ENCODE measurements at places on chromosomes 1 and 21.
A peak's percentile ranks its signal among the peaks of the same experiment; 100 is the strongest.

DNA sequence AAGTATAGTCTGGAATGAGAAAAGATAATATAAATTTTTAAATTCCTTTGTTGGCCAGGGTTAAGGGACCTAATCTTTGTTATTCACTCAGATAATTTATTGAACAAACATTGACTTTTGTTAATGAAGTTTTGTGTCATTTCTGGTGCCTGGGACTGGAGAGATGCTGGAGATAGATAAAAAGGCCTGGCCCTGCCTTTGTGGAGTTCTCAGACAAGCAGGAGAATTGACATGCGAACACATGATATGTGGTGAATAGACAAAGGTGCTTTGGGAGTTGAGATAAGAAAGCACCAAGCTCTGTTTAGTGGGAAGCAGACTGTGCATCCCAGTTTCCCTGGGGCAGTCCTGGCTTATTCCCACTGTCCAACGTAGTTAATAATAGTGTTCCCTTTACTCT lies 8.5 kb downstream of the C1orf21 start:
- DNase-seq = no peak

DNA sequence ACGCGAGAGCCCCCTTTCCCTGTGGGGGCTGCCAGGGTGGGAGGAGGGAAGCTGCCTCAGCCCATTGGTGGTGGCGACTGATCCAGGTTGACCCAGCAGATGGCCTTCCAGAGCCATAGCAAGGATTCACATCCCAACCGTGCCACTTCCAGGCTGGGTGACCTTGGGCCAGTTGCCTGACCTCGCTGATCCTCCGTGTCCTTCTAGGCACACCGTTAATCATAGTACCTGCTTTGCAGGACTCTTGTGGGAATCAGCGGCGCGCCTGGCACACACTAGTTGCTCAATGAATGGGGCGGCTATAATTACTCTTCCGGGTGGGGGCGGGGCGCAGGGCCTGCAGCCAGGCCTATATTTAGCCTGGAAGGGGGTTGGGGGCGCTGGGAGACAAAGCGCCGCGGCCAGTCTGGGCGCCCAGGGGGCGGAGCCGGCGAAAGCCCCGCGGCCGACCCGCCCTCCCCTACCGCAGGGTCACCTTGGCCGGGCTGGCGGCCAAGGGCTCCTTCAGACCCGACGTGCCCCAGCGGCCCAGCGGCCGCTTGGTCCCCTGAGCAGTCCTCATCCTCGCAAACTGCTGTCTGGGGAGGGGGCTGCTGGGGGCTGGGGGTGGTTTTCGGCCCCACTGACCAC lies 5.1 kb downstream of the HSPB7 start:
- DNase-seq = peak; percentile 62

DNA sequence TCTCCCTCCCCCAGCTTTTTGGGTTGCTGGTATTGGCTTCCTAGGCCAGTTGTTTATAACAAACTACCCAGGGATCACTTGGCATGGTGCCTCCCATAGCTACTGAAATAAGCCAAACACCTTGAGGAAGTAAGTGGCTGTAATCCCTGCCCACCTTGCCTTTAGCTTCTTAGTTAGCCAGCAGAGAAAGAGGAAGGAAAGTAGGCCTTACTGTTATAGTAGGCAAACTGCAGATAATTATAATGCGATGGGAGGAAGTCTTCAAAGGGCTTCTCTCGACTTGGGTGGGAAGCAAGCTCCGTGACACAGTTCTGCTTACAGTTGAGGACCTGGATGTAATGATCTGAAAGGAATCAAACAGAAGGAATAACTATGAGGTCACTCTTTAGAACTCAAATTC lies 8.2 kb downstream of the P3H1 start:
- DNase-seq = no peak

DNA sequence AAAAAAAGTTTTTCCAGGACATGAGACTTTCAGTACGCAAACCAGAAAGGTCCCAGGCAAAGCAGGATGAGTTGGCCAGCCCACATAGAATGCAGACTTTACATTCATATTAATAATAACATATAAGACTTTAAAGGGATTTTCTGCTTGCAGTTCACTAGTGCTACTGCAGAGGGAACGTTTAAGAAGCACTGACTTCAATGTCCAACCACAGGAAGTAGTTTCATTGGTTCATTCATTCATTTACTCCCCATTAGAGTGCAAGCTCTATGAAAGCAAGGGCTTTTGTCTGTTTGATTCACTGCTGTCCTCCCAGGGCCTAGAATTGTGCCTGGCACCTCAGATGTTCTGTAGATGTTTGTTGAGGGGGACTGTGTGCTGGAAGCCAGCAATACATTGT lies 11.8 kb upstream of the SERINC2 start:
- no peak for DNase-seq

- peak; percentile 59 for DNase-seq
Observed at GRCh38 chr1:45205910-45206721, at the start of gene ZSWIM5. TSS of gene ZSWIM5 (minus strand) at chr1:45206605. CDS start at chr1:45206350, 255 bp downstream.

DNA sequence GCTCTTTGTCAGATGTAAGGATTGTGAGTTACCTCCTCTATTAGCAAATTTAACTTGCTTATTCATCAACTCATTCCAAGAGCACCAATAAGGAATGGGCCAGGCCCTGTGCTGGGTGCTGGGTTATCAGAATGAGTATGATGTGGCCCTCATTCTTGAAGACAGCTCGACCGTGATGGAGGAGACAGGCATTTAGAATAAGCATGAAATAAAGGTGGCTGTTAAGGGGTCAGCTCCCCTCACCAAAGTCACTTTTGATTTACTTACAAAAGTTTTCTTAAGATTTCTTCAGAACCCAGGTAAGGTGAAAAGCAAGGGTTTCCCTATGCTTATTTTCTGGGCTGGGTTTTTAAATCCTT lies 15.3 kb upstream of the PADI1 start:
- peak; percentile 1 for DNase-seq

DNA sequence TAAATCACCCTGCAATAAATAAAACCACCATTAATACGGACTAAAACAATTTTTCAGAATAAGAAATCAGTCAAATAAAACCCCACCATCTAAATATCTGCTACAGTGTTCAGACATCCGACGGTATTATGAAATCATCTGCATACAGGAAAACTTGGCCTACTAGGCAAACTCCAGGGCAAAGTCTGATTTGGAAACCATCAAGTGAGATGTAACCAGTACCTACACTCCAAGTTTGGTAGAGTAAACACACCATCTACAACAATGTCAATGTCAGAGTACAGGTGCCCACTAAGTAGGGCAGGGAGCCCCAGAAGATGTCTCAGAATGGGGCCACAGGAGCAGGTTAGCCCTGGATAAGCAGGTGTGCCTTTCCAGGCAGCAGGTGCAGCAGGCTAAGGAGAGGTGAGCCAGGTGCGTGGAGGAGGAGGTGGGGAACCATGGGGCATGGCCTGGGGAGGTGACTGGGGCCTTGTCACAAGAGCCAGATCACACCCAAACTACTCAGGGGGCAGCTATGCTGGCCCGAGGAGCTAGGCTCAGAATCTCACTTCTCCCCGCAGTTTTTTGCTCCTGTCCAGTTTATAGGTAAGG lies 59.6 kb downstream of the CAPZB start:
- no peak for DNase-seq

DNA sequence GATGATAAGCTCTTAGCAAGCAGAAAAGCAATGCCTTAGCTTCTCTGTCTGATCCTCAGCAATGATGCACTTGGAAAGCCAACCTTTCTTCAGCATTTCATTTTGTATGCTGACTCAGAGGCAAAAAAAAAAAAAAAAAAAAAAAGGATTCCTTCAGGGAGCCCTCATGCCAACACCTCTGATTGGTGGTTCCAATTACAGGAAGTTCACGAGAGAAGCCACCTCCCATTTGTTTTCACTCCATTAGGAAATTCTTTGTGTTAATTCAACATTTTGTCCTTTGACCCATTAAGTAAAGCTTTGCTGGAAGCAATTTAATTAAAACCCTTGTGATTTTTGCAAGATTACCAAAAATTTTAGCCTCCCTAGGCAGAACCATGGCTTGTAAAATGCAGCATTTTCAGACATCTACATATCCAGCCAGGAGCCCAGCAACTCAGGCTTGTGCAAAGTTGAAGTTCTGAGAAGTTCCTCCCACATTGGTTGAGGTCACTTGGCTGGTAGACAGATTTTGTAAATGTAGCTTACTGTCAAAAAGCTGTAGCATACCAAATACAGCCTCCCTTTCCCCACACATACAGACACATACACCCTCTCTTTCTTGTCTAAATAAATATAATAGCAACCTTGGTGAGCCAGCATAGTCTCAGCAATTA lies 27.1 kb upstream of the VTCN1 start:
- DNase-seq = no peak

- DNase-seq = no peak
Observed at GRCh38 chr1:5597171-5597850, 394.9 kb downstream of the NPHP4 start.

GRCh38 chr1:115284209-115284608 lies 53.8 kb downstream of the NGF start:
- DNase-seq = no peak

DNA sequence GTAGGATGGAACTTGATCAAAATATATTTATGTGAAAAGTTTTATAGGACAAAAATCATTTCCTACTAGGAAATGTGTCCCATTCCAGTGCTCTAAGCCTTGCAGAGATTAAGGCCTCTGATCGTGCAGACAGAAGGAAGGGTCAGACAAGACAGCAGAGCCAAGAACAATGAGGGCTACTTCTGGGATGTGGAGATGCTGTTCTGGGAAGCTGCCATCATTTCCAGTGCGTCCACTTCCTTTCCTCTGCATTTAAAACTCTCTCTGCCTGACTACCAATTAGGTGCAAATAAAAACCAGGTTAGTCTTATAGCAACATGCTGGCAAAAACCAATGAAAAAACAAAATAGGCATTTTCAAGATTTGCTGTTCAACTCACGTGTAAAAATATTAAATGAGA lies 36.1 kb downstream of the BEND5 start:
- DNase-seq = no peak

DNA sequence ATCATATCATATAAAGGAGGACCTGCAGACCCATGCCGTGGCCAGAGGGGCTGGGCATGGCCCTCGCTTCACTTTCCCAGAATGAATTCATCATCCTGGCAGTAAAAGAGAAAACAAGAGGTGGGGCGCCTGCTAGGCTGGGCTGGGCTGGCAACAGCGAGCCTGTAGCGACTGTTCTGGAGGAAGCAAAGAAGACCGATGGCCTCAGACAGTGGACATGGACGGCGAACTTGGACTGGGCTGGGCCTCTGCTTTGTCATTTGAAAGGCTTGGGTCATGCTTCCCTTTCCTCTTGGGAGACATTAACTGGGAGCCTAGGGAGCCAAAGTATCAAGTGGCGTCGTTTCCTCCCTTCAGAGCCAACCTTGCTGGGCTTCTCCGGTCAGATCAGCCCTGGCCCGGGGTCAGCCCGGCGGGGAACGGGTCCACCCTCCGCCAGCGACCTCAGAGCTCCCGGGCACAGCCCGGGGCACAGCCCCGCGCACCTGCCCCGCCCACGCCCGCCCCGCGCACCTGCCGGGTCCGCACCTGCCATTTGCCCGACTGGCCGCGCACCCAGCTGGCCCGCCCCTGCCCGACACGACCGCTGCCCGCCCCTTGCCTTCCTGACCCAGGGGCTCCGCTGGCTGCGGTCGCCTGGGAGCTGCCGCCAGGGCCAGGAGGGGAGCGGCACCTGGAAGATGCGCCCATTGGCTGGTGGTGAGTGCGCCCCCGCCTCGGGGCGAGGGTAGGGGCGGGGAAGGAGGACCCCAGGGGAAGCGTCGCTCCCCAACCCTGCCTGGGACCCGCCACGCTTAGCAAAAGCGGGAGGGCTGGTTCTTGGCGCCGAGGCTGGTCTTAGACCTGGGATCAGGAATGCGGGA lies at the start of gene FAM3B:
FAM3B (plus strand) TSS at position 602 of the 863 bp plus-strand sequence; CDS start at position 681, 79 bp downstream.
- no peak for DNase-seq

DNA sequence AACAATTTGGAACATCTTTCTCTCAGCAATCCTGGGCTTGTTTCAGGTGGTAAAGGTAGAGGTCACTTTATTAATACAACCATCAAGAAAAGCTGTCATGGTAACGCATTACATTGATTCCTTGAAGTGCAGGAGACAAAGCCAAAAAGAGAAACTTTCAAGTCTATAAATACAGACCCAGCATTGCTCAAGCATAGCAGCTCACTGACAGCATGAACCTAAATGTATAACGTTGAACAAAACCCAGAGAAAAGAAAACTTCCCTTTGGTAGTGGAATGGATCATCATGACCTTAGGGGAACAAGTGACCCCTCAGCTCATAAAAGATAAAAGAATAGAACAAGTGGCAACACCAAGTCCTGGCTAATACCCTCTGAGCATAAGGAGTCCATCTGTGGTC lies 332.2 kb downstream of the NTNG1 start:
- no peak for DNase-seq

GRCh38 chr1:168867941-168868634 lies 139.1 kb upstream of the DPT start:
- no peak for DNase-seq

- no peak for DNase-seq
Observed at GRCh38 chr1:212542761-212543187, 65.8 kb upstream of the ATF3 start.

DNA sequence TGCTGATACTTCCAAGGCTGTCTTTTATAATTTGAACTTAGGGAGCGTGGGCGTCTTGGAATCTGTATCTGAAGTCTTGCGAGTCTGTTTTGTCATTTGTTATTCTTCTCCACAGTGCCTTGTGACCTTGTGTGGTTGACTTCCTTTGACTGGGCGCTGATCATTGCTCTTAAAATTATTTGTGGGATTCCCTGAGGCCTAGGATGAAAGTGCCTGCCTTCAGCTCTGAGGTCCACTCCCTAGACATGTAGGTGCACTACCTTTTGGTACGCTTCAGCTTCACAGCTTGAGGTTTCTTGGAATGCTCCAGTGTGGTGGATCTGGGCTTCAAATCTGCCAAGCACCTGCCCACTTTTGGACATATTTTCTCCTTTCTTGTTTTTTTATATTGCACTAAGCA lies 50.2 kb upstream of the IGSF5 start:
- DNase-seq = no peak

GRCh38 chr1:44819608-44820327 lies 11.4 kb downstream of the BTBD19 start:
- DNase-seq = peak; percentile 86

GRCh38 chr1:59432531-59433439 lies 135.9 kb downstream of the FGGY start:
- peak; percentile 7 for DNase-seq

GRCh38 chr1:66648901-66649595 lies 103.2 kb upstream of the DYNLT5 start:
- DNase-seq = no peak

GRCh38 chr1:199301472-199302217 lies 662.8 kb downstream of the PTPRC start:
- DNase-seq = no peak

DNA sequence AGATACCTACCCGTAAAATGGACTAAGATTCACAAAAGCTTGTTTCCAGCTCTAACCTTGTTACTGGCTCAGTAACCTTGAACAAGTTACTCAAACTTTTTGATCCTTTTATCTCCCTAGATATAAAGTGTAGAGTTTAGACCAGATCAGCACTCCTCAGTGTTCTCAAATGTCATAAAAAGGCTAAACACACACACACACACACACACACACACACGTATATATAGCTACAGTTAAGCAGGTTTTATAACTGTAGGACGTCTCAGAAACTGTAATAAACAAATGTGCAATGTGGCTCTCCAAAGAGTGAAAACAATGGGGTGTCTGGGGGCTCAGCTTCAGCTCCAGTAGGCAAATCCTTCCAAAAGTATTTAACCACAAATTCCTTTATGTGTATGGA lies 34.0 kb downstream of the KCNJ15 start:
- DNase-seq = no peak
